ENCODE measurements at places on chromosomes 2 and 18.

- peak; percentile 38 for DNase-seq
These were observed 52.1 kb downstream of the NFATC1 start for GRCh38 chr18:79447703-79448367.

GRCh38 chr2:124026503-124026902 is 1.4 kb downstream of the CNTNAP5 start:
- DNase-seq: no peak

GRCh38 chr2:205776720-205777119 is 94.4 kb downstream of the NRP2 start:
- no peak for DNase-seq

- DNase-seq: no peak
These were observed 69.9 kb downstream of the MARCO start for GRCh38 chr2:119011910-119012209.

DNA sequence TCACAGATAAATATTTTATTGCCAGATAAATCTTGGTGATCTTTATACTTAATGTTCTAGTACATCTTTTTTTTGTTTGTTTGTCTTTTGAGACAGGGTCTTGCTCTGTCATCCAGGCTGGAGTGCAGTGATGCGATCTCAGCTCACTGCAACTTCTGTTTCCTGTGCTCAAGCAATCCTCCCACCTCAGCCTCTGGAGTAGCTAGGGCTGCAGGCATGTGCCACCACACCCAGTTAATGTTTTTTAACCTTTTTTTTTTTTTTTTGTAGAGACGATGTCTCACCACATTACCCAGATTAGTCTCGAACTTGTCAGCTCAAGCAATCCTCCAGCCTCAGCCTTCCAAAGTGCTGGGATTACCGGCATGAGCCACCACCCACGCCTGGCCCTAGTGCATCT is 9.1 kb upstream of the C1GALT1C1L start:
- no peak for DNase-seq

Measured in EH (cell line).